ENCODE measurements at places on chromosomes 2 and 18. TPM values are rescaled to one million over a fixed set of nuclear protein-coding genes. Genes with fewer than 3 reads are reported as not detected.

- peak; percentile 95 for DNase-seq
Observed at GRCh38 chr2:46179037-46179621, 118.1 kb upstream of the EPAS1 start.

DNA sequence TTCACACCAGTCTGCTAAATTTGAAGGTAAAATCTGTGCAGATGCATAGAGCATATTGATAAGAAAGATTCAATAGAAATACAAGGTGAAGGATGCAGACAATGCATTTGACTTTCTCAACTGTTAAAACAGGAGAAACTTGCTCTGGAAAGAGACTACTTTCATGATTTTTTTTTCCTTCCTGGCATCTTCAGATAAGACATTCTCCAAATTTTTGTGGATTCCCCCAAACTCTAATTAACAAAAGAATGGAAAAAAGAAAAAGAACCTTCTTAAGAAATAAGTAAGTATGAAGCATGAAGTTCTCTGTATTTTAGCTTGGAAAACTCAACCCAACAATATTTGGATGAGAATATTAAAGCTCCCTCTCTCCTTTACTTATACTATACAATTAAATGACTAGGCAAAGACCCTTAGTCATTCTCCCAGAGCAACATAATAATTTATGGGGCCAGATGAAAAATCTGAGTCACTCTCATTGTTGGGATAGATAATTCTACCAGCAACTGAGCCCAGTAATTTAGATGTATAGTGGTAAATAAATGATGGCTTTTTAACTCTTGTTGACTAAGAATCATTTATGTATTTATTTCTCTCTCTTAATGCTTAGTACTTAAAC is 298.7 kb upstream of the COL3A1 start:
- peak; percentile 77 for DNase-seq

DNA sequence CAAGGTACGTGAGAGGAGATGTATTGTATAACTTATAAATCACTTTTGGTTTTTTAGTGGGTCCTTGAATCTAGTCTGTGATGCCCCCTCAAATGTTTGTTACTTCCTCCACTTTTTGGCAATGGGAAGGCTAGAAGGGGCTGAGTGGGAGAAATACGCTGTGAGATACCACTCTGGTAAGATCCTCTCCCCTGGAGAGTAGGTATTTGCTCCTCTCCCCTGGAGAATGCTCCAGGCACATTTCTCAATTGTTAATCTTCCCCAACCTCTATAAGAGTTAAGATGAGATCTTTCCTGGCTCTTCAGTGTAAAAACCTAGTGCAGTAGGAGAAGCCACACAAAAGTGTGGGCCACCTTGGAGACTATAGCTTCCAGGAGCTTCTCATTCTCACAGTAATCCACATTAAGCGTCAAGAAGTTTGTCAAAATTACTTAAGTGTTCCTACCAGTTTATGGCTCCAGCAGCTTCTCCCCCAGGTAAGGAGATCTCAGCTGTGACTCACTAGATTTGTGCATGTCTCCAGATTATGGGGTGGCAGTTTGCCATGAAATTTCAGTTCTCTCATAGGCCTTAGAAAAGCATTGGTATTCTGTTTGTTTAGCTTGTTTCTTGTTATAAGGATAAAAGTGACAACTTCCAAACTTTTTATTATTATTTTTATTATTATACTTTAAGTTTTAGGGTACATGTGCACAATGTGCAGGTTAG is 182.6 kb downstream of the FSIP2 start:
- DNase-seq, result no peak

GRCh38 chr2:159144776-159145614 is 141.5 kb downstream of the WDSUB1 start:
- DNase-seq, result no peak

DNA sequence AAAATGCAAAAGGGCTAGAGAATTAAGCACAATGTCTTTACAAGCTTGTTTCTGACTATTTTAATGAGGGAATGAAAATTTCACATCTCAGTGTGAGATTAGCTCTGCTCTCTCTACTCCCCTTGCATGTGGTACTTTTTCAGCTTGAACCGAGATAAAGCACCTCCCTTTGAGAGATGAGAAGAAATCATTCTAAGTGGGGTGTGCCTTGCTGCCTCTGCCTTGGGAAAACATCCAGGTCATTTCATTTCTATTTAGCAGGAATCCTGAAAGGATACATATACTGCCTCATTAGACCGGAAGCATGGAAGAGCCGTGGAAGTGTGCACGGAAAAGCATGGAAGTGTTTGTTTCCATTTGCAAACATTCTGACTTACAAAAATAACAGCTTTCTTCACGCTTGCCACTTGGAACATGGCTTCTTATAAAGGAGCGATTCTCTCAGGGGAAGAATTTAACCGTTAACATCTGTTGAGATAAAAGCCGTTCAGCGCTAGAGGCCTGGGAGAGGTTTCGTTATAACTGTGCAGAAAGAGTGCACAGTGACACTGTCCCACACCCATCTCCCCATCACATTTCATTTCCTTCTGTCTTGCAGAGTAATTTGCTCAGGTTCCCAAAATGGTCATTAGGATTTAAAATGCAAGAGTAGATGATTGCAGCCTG is 16.7 kb downstream of the NOSTRIN start:
- peak; percentile 9 for DNase-seq

UGT1A10 gene
- 0.41 TPM for total RNA-seq

ACMSD gene
- total RNA-seq, result not detected

TTN gene
- 5.5 TPM for total RNA-seq

CYTIP gene
- total RNA-seq, result 0.82 TPM

RHBDD1 gene
- 45.0 TPM for total RNA-seq

NDUFV2 gene
- total RNA-seq, result 137 TPM
